ENCODE measurements at places on chromosomes 7 and 10.

- no peak for DNase-seq
These were observed 107.8 kb upstream of the SHH start for GRCh38 chr7:155920068-155920461.

DNA sequence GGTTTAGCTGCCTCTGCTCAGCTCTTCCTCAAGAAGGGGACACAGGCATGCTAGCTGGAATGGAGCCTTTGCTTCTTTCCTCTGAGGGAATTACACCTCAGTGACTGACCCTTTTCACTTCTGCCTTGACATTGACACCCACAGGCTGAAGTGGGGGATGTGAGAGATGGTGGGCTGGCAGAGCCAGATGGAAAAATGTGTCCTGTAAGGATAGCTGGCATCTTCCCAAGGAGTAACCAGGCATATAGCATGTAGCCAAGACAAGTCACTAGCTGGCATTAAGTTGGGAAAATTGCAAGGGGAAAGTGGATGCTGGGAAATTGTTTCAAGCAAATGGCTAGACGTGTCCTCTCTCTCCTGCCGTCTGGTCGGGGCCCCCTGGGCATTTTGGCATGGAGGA lies 19.9 kb downstream of the STMP1 start:
- no peak for DNase-seq

GRCh38 chr7:18495412-18496340 lies at the start of gene HDAC9:
TSS of gene HDAC9 (plus strand) at chr7:18495749. CDS start at chr7:18496303, 554 bp downstream.
- DNase-seq: peak; percentile 25

GRCh38 chr7:77580762-77581350 lies 43.8 kb downstream of the PTPN12 start:
- DNase-seq: no peak

GRCh38 chr10:63628526-63629362 lies 107.5 kb downstream of the REEP3 start:
- DNase-seq: peak; percentile 15

Measured in MG63 (cell line).